ENCODE measurements at places on chromosomes 1 and 21. TPM values are rescaled to one million over a fixed set of nuclear protein-coding genes. Genes with fewer than 3 reads are reported as not detected.

The PARP1 gene
- 164 TPM for total RNA-seq

The ADIPOR1 gene
- total RNA-seq, result 53.0 TPM

The SELL gene
- 0.16 TPM for total RNA-seq

The ESPN gene
- 0.25 TPM for total RNA-seq

The SUSD4 gene
- 2.0 TPM for total RNA-seq

The DUSP23 gene
- 44.0 TPM for total RNA-seq

The GNG12 gene
- 103 TPM for total RNA-seq

The NUCKS1 gene
- total RNA-seq, result 75.8 TPM

The DNAJC28 gene
- total RNA-seq, result 0.63 TPM

The CDC20 gene
- 358 TPM for total RNA-seq

The PROK1 gene
- total RNA-seq, result not detected

The S100A16 gene
- total RNA-seq, result 734 TPM

The NBPF9 gene
- 13.2 TPM for total RNA-seq

The ARHGAP29 gene
- total RNA-seq, result 49.7 TPM

The HES5 gene
- not detected for total RNA-seq

The SLC44A3 gene
- total RNA-seq, result 2.6 TPM

The CELSR2 gene
- total RNA-seq, result 51.5 TPM

Measured in mesangial cell (primary cell).